Activated T-helper 2 cell treated with anti-CD3 and anti-CD28 coated beads, Interferon-gamma antibody, Interleukin-2, Interleukin-4, amounts not matched to agents 10 μg/mL and 5 μg/mL and 100 μg/mL, durations not matched to agents 14 hours and 24 hours and 36 hours (primary cell): ENCODE measurements at places on chromosomes 11 and 22. TPM values are rescaled to one million over a fixed set of nuclear protein-coding genes. Genes with fewer than 3 reads are reported as not detected.

GRCh38 chr11:119809346-119809745 lies 80.3 kb upstream of the NECTIN1 start:
- DNase-seq: no peak

DNA sequence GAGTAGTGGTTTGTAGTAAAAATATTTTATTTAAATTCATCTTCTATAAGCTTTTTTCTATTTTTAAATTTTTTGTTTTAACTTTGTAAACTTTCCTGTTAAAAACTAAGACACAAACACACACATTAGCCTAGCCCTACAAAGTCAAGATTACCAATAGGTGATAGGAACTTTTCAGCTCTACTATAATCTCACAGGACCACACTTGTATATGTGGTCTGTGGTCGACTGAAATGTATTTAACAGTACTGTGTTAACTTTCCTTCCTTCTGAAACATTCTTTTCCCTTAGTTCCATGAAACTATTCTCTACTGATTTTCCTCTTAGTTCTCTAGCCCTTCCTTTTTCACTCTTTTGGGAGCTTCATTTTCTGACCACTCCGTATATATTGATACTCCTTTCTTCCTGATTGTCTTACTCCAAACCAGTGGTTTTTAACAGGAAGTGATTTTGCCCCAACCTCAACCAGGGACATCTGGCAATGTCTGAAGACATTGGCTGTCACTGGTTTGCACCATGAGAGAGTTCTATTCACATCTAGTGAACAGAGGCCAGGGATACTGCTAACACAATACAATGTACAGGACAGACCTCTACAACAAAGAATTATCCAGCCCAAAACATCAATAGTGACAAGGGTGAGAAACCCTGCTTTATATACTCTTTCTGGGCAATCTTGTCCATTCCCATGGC lies 8.8 kb downstream of the ZW10 start:
- no peak for DNase-seq

Gene SMTN
- total RNA-seq: 27.0 and 28.9 TPM in 2 replicates

Gene TEX12
- 0.57 TPM in 1 of 2 replicates, not detected in the other for total RNA-seq

DNA sequence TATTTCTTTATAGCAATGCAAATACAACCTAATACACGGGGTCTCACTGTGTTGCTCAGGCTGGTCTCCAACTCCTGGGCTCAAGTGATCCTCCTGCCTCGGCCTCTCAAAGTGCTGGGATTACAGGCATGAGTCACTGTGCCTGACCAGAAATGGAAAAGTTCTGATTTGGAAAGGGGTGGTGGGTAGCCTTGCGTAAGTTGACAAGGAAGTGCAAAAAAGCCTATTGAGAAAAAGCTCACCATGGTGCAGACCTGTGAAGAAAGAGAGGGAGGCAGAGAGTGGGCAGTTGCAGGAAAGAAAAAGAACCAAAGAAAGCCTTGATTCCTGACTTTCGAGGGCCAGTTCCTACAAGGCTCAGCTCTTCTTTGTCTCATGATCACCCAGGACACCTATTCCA lies 27.1 kb downstream of the AGBL2 start:
- no peak for DNase-seq

- no peak for DNase-seq
Observed at GRCh38 chr11:27497284-27497866, 9.2 kb downstream of the LIN7C start.

DNA sequence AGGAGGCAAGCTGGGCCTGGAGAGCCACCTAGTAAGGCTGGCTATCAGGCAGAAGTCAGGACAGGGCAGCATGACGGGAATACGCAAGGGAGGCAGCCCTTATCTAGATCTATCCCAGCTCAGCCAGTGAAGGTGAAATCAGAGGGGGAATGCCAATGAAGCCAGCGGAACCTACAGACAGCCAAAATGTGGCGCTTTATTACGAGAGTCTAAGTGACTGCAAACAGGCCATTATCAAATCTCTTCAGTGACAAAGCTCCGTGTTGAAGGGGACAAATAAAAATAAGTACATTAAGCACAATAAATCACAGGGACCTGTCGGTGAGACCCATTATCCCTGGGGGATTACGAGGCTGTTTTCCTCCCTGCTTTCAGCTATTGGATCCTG lies 22.8 kb downstream of the LARGE1 start:
- DNase-seq: no peak

DNA sequence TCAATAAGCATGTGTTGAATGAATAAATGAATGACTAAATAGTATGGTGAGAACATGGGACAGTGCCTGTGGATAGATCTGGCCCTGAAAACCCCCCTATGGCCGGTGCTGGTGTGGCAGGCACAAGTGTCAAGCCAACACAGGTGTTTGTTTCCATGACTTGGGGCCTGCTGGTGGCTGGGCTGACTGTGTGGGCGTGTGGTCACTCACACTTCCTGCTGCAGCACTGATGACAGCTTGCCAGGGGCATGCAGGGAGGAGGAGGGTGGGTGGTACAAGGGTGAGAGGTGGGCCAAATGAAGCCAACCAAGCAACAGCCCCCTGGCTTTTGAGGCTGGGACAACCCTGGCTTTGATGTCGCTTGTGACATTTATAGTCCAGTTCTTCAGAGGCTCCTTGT lies 30.3 kb upstream of the ABCC8 start:
- DNase-seq: no peak
